ENCODE measurements at places on chromosomes 11 and 22.

GRCh38 chr11:33310720-33311500 is 53.7 kb downstream of the HIPK3 start:
- H3K27me3 ChIP-seq: no peaks in the 10 kb centered on the region
- H3K36me3 ChIP-seq: no peaks in the 10 kb centered on the region

DNA sequence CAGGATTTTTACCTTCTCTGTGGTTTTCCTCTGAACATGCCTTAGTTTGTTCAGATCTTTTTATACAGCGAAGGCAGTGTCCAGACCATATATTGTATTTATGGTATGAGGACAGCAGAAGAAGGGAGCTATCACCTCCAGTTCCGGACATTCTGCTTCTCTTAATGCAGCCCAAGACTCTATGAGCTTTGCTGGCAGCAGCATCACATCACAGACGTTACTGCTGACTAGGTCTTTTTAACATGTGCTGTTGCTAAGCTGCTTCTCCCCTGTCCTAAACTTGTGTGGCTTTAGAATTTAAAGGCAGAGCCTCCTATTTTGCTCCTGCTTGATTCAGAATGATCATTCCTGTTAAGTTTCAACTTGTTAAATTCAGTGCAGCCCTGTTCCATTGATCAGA is 13.4 kb downstream of the MICAL2 start:
- no peak overlapping the region for H3K27ac ChIP-seq
- no peak overlapping the region for H3K4me3 ChIP-seq
- DNase-seq: no peak
- H3K27me3 ChIP-seq: no peaks in the 10 kb centered on the region
- no peaks in the 10 kb centered on the region for H3K36me3 ChIP-seq

DNA sequence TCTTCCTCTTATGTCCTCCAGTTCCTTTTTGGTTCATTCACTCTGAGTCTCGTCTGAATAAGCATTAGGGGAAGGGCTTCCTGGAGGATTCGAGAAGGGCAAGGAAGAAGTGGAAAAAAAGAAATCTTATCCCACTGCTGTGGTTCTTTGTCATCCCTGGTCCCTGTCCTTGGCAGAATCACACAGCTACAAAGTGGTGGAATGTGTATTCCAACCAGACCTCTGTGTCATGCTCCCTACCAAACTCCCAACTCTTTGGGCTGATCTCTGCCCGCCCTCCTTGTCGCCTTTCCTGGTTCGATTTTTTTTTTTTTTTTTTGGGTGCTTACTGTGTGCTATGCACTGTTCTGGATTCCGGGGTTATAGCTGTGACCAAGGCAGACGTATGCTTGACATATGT is 61.0 kb downstream of the TEAD1 start:
- H3K36me3 ChIP-seq: no peaks in the 10 kb centered on the region
- DNase-seq: no peak
- no peak overlapping the region for H3K27ac ChIP-seq
- no peaks in the 10 kb centered on the region for H3K27me3 ChIP-seq

DNA sequence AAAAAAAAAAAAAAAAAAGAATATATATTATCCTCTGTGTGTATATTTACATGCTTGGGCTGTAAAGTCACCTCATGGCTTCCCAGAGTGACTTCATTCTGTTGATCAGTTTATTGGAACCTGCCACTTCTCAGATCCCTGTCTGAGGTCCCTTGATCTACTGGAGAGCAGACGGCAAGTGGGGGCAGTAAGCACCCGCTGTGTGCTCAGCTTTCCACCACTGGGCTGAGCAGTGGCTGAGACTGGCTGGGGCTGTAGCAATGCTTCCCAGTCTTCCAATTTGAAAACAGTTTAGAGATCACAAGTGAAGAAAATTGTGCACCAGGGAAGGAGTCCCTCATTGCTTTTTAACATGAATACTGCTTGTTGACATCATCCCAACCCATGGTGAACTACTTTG is 6.9 kb upstream of the RBM4B start:
- no peak overlapping the region for H3K4me3 ChIP-seq
- no peaks in the 10 kb centered on the region for H3K4me1 ChIP-seq
- DNase-seq: no peak
- no peaks in the 10 kb centered on the region for H3K27me3 ChIP-seq

DNA sequence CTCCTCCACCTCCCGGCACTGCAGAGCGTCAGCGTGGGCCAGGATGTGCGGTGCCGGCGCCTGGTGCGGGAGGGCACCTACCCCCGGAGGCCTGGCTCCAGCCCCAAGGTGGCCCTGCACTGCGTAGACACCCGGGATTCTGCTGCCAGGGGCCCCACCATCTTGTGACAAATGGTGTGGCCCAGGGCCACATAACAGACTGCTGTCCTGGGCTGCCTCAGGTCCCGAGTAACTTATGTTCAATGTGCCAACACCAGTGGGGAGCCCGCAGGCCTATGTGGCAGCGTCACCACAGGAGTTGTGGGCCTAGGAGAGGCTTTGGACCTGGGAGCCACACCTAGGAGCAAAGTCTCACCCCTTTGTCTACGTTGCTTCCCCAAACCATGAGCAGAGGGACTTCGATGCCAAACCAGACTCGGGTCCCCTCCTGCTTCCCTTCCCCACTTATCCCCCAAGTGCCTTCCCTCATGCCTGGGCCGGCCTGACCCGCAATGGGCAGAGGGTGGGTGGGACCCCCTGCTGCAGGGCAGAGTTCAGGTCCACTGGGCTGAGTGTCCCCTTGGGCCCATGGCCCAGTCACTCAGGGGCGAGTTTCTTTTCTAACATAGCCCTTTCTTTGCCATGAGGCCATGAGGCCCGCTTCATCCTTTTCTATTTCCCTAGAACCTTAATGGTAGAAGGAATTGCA is 13.5 kb downstream of the TSKU start:
- no peak overlapping the region for H3K4me3 ChIP-seq
- peaks cover 95% of the 10 kb centered on the region for H3K4me1 ChIP-seq
- peaks cover 10% of the 10 kb centered on the region for H3K36me3 ChIP-seq
- no peaks in the 10 kb centered on the region for H3K27me3 ChIP-seq

GRCh38 chr11:78203184-78203583 is 14.5 kb downstream of the USP35 start:
- H3K27ac ChIP-seq: no peak overlapping the region
- no peak overlapping the region for H3K4me3 ChIP-seq
- no peak for DNase-seq
- H3K27me3 ChIP-seq: no peaks in the 10 kb centered on the region
- H3K36me3 ChIP-seq: peaks cover 40% of the 10 kb centered on the region
- H3K4me1 ChIP-seq: no peaks in the 10 kb centered on the region

DNA sequence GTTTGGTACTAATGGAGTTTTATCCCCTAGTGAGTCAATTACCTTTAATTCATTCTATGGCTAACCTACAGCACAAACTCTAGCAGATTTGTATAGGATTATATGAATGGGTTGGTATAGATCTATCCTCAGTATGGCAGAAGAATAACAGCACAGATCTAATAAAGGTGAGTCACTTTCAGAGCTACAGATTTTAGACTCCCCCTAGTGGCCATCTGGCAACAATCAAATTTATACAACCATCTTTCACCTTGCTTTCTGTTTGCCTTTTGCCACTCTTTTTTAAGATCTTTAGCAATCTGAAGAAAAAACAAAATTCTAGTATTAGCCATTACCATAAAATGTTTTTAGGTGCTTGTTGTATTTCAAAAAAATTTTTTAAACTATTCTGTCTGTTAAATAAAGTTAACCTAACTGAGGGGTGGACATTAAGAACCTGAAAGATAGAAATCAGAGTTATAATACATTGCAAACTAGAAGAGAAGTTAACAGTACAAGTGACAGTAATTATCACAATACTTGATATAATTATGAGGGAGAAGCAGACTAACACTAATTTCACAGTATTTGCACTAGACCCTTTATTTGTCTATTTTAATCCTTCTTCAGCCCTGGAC is 25.8 kb downstream of the DDIAS start:
- H3K27me3 ChIP-seq: no peaks in the 10 kb centered on the region
- H3K4me1 ChIP-seq: no peaks in the 10 kb centered on the region
- no peak for DNase-seq

- H3K4me3 ChIP-seq: no peak overlapping the region
- no peaks in the 10 kb centered on the region for H3K27me3 ChIP-seq
- no peaks in the 10 kb centered on the region for H3K4me1 ChIP-seq
- peak; percentile 55 for DNase-seq
These were observed 2.2 kb downstream of the HBG2 start for GRCh38 chr11:5252192-5252918.

GRCh38 chr22:49670456-49671330 is 157.0 kb downstream of the BRD1 start:
- no peak overlapping the region for H3K27ac ChIP-seq
- H3K36me3 ChIP-seq: no peaks in the 10 kb centered on the region

DNA sequence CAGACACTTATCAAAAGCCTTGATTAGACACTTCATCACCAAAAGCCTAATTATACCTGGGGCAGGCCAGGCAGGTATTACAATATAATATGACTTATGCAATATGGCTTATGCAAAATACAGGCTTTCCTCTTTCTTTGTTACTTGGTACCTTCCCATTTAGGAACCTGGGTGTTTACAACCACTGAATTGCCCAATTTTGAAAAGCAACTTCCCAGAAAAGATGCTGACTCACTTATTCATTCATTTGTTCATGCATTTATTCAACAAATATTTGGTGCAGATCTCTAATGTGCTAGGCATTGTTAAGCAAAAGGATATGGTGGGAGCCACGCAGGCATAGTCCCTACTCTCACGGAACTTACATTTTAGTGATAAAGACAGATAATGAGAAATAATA is 13.6 kb upstream of the JAML start:
- H3K27ac ChIP-seq: peak overlapping the region; percentile 62
- H3K4me1 ChIP-seq: peaks cover 18% of the 10 kb centered on the region
- H3K36me3 ChIP-seq: peaks cover 1% of the 10 kb centered on the region
- no peak overlapping the region for H3K4me3 ChIP-seq
- H3K27me3 ChIP-seq: no peaks in the 10 kb centered on the region

- H3K27me3 ChIP-seq: no peaks in the 10 kb centered on the region
- H3K4me3 ChIP-seq: no peak overlapping the region
- no peaks in the 10 kb centered on the region for H3K36me3 ChIP-seq
- peak; percentile 56 for DNase-seq
- no peak overlapping the region for H3K27ac ChIP-seq
- no peaks in the 10 kb centered on the region for H3K4me1 ChIP-seq
These were observed 198.2 kb downstream of the SWAP70 start for GRCh38 chr11:9861860-9862725.

- H3K4me3 ChIP-seq: no peak overlapping the region
- no peak overlapping the region for H3K27ac ChIP-seq
- DNase-seq: no peak
- no peaks in the 10 kb centered on the region for H3K27me3 ChIP-seq
These were observed 59.2 kb downstream of the CACNG2 start for GRCh38 chr22:36644333-36644757.

GRCh38 chr11:65212226-65212801 is 30.6 kb downstream of the CAPN1 start:
- no peak for DNase-seq
- no peak overlapping the region for H3K27ac ChIP-seq
- H3K36me3 ChIP-seq: peaks cover 15% of the 10 kb centered on the region
- H3K27me3 ChIP-seq: no peaks in the 10 kb centered on the region
- H3K4me3 ChIP-seq: no peak overlapping the region

GRCh38 chr11:82859750-82860149 is 40.5 kb downstream of the PRCP start:
- no peak overlapping the region for H3K27ac ChIP-seq
- H3K36me3 ChIP-seq: no peaks in the 10 kb centered on the region
- no peak overlapping the region for H3K4me3 ChIP-seq
- H3K27me3 ChIP-seq: no peaks in the 10 kb centered on the region
- peaks cover 5% of the 10 kb centered on the region for H3K4me1 ChIP-seq

Measured in liver (tissue), 10 donors.